Osteoblast (primary cell): ENCODE measurements at places on chromosomes 2 and 18.

GRCh38 chr2:15733867-15734673 is 142.4 kb downstream of the DDX1 start:
- DNase-seq: no peak

DNA sequence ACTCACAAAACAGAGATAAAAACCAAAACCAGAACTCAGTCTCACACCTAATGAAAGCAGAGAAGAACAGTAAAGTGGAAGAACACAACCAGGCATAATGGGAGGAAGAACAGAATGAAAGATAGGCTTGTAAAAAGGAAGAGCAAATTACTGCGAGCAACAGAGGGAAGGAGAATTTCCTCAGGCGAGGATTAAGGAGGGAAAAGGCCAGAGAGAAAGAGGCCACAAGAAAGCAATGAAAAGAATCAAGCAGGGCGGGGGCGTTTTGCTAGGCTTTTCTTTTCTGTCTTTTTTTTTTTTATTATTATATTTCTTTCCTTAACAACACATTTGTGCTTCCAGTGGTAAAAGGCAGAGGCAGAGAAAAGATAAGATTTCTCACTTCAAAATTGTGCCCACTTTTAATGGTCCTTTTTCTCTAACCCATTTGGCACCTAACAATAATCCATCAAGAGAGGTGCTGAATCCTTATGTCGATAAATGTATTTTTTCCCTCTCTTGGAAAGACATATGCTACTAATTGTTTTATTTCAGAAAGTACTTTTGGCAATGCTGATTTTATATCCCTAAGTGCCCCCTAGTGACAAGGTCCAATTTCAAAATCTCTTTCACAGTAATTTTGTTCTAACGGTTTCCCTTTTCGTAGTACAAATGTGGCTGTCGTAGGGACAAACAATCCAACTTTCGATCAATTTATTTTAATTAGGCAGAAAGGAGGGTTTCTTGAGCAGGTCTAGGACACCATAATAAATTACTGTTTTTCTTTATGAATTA is 138.7 kb upstream of the AQP4 start:
- DNase-seq: no peak

DNA sequence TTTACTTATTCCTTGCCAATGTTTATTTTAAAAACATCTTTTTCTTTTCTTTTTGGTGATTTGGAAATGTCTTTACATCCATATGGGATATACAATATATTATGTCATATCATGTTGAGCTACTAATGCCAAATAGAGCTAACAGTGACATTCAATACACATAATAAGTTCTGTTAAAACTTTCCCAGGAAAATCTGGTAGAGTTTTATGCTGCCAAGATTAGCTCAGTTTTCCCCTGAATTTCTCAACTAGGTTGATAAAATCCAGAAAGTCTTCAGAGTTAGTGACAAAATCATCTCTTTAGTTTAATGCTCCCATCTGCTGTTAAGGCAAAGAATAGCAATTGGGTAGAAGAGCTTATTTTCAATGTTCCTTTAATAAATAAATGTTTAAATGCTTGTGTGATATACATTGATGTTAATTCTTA is 9.9 kb downstream of the COL3A1 start:
- DNase-seq: no peak

DNA sequence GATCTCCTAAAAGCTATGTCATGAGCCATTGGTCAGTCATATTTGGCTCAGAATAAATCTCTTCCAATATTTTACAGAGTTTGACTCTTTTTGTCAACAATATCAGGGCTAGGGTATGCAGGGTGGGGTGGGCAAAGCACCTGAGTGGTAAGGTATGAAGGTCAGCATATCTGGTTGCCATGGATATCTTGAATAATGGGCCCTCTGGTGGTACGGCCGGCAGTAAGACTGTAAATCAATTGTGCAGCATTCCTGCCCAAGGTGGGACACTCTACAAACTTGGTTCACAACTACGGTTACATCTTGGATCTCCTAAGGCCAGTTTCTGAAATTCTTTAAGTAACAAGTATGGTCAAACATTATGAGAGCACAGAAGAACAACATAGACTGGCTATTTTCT is 119.6 kb downstream of the SPOPL start:
- DNase-seq: no peak

GRCh38 chr2:46967990-46968647 is 52.5 kb upstream of the MCFD2 start:
- DNase-seq: peak; percentile 97

DNA sequence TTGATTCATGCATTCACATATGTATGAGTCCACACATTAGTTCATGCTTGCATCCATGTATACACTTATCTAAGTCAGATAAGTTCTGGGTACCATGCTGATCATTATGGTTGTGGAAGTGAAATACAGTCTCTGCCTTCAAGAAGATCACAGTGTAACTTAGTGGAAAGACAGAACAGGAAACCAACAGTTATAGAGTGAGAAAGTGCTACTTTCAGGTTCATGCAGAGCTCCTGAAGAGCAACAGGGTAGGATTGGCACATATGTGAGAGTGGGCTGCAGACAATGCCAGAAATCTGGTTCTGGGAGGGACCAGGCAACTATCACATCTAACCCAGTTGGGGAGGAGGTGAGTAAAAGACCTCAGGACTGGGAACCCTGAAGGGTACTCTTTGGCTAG is 35.4 kb upstream of the PGAP1 start:
- DNase-seq: peak; percentile 10

GRCh38 chr18:22847867-22848451 is 85.2 kb upstream of the RBBP8 start:
- no peak for DNase-seq

GRCh38 chr2:96534141-96534540 is 2.4 kb upstream of the ARID5A start:
- no peak for DNase-seq

GRCh38 chr2:106995556-106995955 is 109.6 kb upstream of the ST6GAL2 start:
- peak; percentile 45 for DNase-seq

GRCh38 chr18:23719634-23720201 is 30.5 kb downstream of the LAMA3 start:
- DNase-seq: no peak

DNA sequence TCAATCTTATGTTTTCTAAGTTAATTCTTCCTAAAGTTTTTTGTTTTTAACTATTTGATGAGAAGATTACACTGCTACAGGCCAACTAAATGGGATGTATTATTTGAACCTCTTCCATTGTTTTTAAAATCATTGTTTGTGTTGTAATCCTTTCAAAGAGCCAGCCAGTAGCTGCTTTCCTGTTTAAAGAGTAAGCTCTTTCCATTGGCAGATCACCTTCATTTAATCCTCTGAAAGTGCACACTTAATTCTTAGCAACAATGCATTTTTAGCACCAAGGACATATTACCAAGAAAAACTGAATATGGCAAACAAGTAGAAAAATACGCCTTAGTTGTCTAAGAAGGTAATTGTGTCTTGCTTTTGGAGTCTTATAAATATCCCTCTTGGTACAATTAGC is 54.0 kb downstream of the MEIS1 start:
- no peak for DNase-seq

DNA sequence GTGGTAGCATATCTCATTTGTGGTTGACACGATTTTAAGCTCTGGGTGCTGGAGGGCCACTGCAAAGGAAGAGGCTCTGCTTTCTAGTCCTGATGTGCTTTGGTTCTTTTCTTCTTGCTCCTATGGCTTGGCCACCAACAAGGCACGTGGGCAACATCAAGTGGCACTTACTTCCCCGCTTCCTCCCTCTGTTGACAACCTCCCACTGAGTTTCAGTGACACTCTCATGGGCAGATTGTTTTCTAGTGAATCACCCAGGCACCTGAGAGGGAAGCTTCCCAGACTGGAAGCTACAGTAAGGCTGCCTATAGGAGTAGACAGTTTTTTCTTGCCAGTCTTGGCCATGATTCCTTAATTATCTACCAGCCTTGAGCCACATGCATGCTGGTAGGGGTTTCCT is 89.0 kb downstream of the NBAS start:
- DNase-seq: no peak

- no peak for DNase-seq
Measured at GRCh38 chr2:7281231-7282201, 364.3 kb downstream of the RNF144A start.

DNA sequence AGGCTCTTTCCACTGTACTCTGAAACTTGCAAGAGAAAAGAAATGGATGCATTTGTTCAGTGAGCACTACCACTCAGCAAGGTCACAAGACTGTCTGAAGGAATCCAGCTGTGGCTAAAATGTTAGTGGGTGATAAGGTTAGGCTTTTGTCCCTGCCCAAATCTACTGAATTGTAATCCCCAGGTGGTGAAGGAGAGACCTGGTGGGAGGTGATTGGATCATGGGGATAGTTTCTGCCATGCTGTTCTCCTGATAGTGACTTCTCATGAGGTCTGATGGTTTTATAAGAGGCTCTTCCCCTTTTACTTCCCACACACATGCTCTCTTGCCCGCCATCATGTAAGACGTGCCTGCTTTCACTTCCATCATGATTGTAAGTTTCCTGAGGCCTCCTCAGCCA is 68.2 kb downstream of the ZNF385B start:
- DNase-seq: no peak

DNA sequence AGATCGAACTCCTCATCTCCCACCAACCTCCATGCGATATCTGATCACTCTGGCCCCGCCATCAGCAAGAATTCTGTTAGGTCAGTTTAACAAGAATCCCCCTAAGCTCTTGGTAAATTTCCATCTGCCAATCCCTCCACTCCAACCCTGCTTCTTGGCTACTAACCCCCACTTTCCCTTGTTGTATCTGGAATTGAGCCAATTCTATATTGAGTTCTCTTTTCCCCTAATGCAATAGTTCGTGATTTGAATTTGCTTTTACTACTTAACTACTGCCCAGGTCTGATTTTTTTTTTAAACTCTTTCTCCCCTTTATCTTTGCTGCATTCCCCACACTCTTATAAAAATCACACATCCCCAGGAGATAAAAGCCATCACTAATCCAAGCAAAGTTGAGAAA is 159.3 kb upstream of the STK17B start:
- no peak for DNase-seq

- DNase-seq: no peak
Measured at GRCh38 chr2:180319586-180320405, 312.7 kb upstream of the CWC22 start.

GRCh38 chr2:165469417-165469816 is at the start of gene CSRNP3:
Gene CSRNP3, plus strand, starts transcription at chr2:165469698. Its CDS starts 125,368 bp downstream, at chr2:165595066.
- peak; percentile 78 for DNase-seq

- no peak for DNase-seq
Measured at GRCh38 chr2:15640261-15640711, 48.6 kb downstream of the DDX1 start.

DNA sequence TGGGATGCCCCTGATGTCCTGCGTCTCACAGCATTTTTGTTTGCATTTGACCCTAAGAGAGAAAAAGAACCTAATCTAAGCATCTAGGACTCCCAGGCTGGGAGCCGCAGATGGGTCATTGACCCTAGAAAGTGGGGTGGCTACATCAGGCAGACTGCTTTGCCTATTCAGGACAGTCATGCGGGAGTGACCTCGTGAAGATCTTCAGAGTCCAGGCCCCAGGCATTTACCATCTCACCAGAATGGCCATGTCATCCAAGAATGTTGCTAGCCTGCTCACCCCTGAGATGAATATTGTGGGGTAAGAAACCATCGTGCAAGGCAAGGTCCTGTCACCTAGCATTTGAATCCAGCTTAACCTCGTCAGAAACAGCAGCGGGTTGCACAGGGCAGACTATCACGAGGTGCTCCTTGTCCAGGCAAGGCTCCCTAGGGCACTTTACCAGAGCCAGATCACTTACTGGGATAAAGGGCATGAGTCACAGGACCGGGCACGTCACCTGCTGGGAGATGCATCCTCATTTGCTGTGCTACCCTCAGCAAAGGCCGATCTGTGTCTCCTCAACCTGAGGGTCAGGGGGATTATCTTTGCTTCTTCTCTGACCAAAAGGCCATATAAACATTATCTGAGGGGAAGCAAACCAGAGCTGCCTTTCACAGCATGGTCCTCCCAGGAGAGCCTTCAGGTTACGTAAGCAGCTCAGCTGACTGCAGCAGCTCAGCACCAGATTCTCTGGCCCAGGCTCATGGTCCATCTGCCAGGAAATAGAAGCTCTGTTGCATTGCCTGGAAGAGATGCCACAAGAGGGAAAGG is 162.3 kb downstream of the ACKR3 start:
- peak; percentile 79 for DNase-seq

- DNase-seq: no peak
Measured at GRCh38 chr2:62110415-62111025, 85.4 kb upstream of the B3GNT2 start.

DNA sequence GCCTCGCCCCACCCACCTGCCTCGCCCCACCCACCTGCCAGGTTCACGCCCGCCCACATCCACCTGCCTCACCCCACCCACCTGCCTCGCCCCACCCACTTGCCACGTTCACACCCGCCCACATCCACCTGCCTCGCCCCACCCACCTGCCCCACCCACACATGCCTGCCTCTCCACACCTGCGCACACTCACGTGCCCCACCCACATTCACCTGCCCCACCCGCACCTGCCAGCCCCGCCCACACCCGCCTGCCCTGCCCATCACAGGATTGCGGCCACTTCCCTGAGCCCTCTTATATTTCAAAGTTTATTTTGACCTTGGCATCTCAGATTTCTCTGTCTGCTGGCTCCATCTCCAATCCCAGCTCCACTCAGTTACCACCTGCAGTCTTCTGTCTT is 217.5 kb upstream of the SOX11 start:
- DNase-seq: no peak

DNA sequence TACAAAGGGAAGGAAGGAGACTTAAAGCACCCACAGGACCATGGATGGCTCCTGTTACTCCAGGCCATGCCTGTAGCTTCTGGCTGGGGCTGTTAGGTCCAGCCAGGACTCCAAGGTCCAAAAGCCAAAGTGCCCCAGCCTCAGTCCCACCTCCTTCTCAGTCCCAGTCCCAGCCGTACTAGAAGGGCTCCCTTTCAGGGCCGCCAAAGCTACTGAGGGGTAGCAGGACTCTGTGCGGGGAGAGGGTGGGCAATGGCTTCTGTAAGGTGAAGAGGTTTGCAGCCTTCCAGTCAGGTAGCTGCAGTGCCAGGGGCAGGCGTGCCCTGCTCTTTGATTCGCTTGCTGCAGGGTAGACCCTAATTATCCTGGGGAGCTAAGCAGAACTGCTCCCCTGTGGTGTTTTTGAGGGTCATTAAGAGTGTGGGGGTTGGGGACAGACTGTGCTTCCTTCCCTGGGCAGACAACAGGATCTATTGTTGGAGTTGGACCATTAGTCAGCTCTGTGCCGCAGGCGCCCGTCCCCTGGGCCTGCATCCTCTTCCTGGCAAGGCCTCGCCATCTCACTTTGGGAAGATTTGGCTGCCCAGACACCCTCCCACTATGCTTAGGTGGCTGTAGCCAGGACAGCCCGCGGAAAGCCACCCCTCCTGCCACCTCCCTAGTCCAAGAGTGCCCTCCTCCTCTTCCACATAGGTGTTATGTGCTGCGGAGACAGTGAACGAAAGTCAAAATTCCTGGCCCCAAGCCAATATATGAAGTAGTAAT is 118.8 kb downstream of the ZBTB7C start:
- DNase-seq: no peak

- no peak for DNase-seq
Measured at GRCh38 chr2:147135376-147135775, 709.5 kb upstream of the ACVR2A start.

GRCh38 chr2:10533811-10534321 is 85.7 kb upstream of the ODC1 start:
- no peak for DNase-seq

GRCh38 chr2:11904029-11904428 is 157.6 kb downstream of the LPIN1 start:
- no peak for DNase-seq

- no peak for DNase-seq
Measured at GRCh38 chr2:25473758-25474340, 132.1 kb upstream of the DNMT3A start.
